ENCODE measurements at places on chromosomes 13 and 19.

DNA sequence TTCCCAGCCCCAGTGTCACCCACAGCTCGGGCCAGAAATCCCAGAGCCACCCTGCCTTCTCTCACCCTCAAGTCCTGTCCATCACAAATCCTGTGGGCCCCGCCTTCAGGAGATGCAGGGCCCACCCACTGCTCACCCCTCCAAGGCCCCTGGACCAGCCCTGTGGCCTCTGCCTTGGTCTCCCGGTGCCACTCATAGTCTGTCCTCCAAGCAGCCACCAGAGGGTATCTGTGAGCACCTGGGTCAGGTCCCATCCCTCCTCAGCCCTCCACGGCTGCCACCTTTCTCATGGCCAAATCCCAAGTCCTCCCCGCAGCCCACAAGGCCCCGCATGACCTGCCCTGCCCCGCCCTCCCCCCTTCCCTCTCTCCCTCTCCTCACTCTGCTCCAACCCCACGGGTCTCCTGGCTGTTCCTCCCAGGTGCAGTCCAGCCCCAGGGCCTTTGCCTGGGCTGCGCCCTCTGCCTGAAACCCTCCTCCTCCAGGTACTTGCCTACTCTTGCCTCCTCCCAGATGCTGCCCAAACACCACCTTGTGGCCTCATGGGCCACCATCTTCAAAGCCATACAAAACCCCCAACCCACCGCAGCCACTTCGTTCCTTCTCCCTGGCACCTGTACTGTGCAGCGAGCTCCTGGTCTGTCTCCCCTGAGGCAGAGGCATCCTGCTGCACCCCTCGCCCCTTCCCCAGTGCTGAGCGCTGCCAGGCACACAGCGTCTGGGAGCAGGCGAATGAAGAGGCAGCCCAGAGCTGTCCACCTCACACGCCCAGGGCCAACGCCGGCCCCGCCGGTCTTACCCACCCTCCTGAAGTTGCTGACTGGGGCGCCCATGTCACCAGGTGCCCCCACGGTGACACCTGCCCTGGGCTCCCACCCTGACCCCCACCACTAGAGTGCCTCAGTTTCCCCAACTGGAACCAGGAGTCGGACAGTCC is 13.2 kb upstream of the UQCR11 start:
- peak; percentile 60 for DNase-seq

GRCh38 chr19:2841855-2842574 is 740 bp downstream of the ZNF555 start:
- no peak for DNase-seq

- no peak for DNase-seq
Observed at GRCh38 chr19:21576481-21576880, 71.1 kb downstream of the ZNF429 start.

DNA sequence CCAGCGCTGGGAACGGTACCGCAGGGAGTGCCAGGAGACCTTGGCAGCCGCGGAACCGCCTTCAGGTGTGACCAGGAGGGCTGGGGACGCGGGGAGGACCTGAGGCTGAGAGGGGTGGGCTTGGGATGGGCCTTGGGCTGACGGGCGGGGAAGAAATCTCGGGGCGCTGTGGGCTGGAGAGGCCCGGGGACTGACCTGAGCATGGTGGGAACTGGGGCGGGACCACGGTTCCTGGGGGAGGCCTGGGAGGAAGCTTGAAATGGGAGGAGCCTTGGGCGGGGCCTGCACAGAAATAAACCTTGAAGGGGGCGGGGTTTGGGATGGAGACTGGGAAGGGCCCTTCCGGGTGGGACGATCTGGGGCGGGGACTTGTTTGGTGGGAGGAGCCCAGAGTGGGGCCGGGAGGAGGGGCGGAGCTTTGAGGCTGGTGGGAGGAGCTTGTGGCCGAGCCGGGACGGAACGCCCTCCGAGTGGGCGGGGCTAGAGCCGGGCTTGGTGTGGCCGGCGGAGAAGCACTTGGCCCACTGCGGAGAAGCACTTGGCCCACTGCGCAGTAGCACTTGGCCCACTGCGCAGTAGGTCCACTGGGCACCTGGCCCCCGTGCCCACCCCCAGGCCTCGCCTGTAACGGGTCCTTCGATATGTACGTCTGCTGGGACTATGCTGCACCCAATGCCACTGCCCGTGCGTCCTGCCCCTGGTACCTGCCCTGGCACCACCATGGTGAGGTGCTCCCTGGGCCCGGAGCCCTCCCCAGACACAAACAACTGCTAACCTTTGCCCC is 2.8 kb downstream of the GIPR start:
- peak; percentile 95 for DNase-seq

GRCh38 chr19:36418287-36419001 is at the start of gene ZFP82:
TSS of gene ZFP82 (minus strand) at chr19:36418644. CDS start at chr19:36409789, 8,855 bp downstream.
- peak; percentile 86 for DNase-seq

DNA sequence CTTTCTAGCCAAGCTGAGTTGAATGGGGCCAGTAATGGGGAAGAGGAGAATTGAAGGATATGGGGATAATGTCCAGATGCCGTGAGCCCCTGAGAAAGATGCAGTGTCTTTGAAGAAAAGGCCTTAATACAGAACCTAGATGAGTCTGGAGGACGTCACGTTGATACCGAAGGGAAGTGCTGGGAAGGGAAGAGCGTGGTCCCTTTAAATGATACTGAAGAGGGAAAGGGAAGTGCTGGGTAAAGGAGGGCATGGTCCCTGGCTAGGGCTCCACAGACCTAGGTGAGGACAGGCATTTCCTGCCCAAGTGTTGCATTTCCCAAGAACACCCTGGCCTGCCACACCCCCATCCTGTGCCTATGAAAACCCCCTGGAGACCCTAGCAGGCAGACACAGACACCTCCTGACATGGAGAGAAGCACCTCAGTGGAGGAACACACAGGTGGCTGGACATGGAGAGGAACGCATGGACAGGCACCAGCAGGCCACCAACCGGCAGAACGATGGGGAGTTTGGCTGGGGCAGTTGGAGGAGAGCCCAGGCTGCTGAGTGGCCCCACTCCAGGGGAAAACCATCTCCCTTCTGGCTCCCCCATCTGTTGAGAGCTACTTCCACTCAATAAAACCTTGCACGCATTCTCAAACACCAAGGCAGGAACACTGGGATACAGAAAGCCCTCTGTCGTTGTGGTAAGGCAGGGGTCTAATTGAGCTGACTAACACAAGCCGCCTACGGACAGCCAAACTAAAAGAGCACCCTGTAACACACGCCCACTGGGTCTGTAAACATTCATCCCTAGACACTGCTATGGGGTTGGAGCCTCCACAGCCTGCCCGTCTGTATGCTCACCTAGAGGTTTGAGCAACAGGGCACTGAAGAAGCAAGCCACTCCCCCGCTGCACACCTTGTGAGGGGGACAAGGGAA is 34.9 kb upstream of the POMP start:
- DNase-seq: no peak

DNA sequence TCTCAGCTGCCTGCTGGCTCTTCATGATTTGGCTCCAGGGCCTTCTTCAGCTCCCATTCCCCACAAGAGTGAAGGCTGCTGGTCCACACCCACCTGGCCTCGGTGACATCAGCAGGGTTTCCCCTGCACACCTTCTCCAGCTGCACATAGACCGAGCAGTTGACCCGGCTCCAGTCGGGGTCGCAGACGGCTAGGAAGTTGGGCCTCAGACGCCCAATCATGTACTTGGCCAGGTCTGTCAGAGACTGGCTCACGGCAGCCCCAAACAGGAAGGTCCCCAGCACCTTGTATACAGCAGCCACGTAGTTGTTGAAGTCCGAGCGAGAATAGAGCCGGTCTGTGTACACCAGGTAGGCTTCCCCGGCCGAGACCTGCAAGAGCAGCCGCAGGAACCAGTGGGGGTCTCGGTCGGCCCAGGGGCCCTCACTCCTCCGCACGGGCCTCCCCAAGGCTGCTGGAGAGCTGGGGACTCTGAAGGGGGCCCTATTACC is 3.8 kb downstream of the PLPP2 start:
- DNase-seq: no peak

- DNase-seq: no peak
Observed at GRCh38 chr13:113166266-113166665, 7.8 kb downstream of the PROZ start.

All from pancreas (tissue), 10 donors.